ENCODE measurements at places on chromosomes 2 and 18.
A peak's percentile ranks its signal among the peaks of the same experiment; 100 is the strongest.

DNA sequence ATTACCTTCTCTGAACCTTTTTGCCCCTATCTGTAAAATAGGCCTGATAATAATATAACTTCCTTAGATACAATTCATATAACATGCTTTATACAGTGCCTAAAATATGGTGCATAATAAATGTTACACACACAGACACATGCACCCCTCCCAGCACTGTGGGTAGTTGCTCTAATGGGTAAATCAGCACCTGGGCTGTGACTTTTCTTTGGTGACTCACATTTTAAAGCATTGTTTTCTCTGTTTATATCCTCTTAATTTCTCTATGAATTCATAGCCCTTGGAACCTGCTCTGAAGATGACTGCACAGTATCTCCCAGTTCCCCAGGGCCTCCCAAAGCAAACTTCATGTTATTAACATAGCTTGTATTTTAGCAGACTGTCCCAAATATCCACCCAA is 248.2 kb upstream of the TNP1 start:
- DNase-seq = no peak

- DNase-seq = no peak
Observed at GRCh38 chr2:15890936-15891905, 49.1 kb upstream of the MYCN start.

DNA sequence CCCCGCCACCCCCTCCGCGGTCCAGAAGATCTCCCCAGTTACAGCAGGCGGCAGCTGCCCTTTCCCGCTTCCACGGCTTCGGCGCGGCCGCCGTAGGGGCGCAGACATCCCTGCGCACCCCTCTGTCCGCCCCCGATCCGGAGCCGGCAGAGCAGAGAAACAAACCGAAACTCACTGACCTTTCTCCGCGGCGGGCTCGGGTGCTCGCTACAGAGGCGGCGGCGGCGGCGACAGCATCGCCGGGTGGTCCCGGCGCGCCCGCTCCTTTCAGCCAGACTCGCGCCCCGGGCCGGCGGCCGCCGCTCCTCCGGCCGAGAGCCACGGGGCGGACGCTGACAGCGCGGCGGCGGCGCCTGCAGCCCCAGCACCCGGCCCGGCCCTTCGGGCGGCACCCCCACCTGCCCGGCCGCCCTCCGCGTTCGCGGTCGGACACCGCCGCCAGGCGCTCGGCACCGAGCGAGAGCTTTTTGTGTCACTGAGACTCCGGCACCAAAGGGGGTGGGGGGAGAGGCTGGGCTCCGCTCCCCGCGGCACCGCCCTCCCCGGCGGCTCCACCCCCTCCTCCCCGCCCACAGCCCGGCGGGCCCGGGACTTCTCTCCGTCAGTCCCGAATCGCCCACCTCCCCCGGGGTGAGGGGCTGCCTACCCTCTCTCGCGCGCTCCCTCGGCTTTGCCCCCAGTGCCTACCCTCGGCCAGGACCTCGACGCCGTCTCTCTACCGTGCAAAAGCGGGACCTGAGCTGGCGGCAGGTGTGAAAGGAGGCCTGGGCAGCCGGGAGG is 1.4 kb upstream of the RNF152 start:
- DNase-seq = no peak

GRCh38 chr2:96825057-96825456 is 9.0 kb downstream of the CNNM3 start:
- no peak for DNase-seq

DNA sequence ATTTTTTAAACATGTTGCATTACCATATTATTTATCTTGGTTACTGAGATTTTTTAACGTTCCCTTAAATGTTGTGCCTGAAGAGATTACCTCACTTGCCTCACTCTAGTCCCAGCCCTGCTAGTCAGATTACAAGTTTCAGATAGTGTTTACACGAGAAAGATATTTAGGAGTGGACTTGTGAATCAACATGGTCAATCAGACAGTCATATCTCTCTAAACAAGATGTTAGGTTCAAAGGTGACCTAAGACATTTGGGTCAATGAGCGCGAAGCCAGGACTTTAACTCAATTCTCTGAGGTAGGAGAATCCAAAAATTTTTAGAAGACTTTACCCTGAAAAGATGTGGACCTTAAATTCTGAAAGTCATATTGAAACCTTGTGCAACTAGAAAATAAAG is 14.8 kb upstream of the CALCRL start:
- DNase-seq = no peak

DNA sequence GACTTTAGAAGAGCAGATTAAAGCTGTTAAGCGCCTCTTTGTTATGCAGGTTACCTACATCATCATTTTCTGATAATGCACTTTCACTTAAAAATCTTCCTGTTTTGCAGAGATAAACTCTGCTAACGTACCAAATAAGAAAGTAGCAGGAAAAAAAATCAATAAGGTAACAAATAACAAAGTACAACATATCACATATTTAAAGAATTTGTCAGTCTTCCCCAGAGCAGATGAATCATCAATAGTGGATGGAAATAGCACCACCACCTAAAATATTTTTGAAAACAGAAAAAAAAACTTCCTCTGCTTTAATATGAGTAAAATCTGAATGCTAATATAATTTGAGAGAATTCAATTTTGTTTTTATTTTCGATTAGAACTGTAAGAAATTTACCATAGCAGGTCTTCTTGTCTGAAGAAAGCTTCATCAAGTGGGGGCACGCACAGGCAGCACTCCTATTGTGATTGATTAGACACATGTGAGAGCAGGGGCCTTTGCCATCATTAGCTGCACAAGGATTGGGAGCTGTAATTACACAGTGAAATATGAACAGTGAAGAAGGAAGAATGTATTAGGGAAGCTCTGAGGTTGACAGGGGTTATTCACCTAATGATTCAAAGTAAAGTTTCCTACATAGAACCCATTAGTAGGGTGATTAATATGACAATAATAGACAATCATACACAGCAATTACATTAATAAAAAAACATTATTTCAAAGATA is 1279.4 kb downstream of the LRP1B start:
- DNase-seq = no peak

DNA sequence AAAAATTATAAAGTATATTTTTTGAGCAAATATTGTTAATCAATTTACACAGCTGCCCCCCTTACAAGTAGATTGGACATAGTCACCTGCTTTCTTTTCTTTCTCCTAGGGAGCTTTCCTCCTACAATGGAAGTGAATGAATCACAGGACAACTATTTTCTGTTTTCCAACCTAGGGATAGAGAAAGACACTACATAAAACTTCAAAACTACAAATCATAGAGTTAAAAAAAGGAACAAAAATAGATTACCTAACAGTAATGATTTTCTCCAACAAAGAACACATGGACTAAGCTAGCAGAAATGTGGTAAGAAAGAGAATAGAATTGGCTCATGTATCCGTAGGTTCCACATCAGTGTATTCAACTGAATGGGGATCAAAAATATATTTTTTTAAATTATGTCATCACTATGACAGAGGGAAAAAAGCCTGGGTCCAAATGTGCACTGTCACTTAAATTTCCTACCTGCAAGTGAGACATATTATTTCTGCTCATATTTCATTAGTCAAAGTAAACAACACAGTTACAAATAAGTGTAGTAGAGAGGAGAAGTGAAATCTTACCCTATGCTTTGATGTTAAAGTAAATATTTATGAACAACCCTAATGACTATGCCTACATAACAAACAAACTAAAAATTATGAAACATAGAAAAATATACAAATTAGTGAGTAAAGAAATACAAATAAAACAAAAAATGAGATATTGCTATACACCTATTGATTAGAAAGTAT is 756.7 kb downstream of the SOCS6 start:
- no peak for DNase-seq

GRCh38 chr2:19902216-19902740 is 495 bp upstream of the TTC32 start:
- no peak for DNase-seq

GRCh38 chr2:45469314-45470099 is 141.6 kb downstream of the SRBD1 start:
- no peak for DNase-seq

DNA sequence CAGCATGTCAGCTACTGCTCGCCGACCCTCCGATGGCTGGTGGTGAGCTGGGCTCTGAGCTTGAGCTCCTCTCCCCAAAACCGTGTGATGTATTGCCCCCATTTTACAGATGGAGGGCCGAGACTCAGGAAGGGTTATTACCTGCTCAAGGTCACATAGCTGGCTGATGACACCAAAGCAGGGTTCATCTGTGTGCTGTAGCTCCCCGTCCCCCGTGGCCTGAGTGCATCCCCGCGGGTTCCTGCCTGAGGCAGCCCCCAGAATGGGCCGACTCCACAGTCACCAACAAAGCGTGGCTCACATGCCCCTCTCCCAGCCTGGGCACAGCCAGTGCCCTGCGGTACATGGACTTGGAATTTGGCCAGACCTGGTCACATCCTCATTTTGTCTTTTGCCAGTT is 198.6 kb downstream of the TFCP2L1 start:
- no peak for DNase-seq

GRCh38 chr18:68728081-68728700 is 13.3 kb upstream of the TMX3 start:
- DNase-seq = no peak

DNA sequence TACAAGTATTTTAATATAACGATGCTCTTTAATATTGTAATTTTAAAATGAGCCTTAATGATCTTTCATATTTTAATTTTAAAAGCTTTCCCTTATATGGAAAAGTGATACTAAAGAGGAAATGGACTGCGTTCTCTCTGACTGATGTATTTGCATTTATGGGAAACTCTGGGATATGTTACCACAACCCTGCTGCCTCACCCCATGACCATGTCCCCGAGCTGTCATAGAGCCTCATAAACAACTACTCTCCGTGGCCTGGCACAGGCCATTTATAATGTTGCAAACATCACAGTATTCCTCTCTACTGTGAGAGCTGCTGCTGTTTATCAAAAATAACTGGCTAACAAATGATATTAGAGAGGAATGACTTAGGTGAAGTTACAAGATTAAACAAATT is 75.8 kb upstream of the SEC11C start:
- no peak for DNase-seq

GRCh38 chr2:234548695-234549420 is 52.0 kb upstream of the ARL4C start:
- no peak for DNase-seq

GRCh38 chr2:188811522-188811921 is 162.7 kb upstream of the COL3A1 start:
- no peak for DNase-seq

- no peak for DNase-seq
Observed at GRCh38 chr18:65146482-65147021, 604.3 kb upstream of the CDH7 start.

GRCh38 chr2:40680547-40680946 is 228.7 kb upstream of the SLC8A1 start:
- no peak for DNase-seq

GRCh38 chr2:127342101-127342500 is 45.7 kb downstream of the MAP3K2 start:
- DNase-seq = no peak

- DNase-seq = no peak
Observed at GRCh38 chr2:89784960-89785359, 1093.5 kb downstream of the RPIA start.

DNA sequence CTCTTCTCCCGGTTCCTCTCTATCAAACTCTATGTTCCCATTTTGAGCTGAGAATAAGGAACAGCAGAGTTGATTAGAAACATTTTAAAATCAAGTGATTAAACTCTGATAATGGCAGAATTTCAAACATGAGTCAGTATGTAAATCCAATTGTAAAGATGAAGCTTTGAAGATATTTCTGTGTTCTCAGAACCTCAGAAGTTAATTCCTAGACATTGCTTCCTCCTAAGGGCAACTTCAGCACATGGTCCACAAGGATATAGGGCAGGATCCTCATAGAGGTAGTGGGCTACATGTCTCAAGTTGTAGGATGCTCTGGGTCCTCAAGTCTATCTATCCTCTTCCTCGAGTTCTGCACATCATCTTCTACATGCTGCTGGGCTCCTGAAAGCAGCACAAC is 46.3 kb downstream of the QPCT start:
- DNase-seq = no peak

DNA sequence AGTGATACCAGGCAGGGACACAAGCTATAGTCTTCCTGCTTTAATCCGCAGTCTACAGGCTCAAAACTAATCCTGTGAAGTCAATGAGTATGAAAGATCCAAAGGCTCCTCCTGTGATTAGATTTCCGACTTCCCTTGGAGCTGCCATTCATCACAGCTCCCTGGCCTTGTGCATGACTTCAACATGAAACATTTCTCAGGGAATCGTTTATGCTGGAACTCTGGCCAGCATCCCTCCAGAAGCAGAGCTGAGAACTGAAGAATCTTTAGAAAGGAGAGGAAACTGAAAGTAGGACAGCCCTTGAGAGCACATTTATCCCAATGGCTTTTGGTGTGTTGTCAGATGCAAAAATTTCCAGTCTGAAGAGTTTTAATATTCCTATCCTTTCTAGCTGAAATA is 84.3 kb upstream of the SESTD1 start:
- no peak for DNase-seq

DNA sequence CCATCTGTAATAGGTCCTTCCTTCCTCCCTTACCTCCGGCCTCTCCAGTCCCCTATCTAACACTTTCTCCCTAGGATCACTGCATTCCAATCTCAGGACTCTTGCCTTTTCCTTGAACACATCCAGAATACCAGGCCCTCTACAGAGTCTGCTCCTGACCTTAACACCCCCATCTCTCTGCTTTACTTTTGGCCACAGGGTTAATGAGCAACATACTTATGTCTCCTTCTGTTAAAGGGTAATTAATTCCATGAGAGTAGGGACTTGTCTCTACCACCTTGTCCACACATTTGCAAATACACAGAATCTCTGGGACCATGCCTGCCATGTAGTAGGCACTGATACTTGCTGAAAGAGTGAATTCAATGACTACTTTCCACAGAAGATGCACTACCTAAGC is 94.9 kb downstream of the COBLL1 start:
- DNase-seq = no peak

GRCh38 chr2:238254095-238254723 is 14.4 kb upstream of the HES6 start:
- no peak for DNase-seq

GRCh38 chr2:154228566-154229280 is 357.0 kb downstream of the GALNT13 start:
- no peak for DNase-seq

DNA sequence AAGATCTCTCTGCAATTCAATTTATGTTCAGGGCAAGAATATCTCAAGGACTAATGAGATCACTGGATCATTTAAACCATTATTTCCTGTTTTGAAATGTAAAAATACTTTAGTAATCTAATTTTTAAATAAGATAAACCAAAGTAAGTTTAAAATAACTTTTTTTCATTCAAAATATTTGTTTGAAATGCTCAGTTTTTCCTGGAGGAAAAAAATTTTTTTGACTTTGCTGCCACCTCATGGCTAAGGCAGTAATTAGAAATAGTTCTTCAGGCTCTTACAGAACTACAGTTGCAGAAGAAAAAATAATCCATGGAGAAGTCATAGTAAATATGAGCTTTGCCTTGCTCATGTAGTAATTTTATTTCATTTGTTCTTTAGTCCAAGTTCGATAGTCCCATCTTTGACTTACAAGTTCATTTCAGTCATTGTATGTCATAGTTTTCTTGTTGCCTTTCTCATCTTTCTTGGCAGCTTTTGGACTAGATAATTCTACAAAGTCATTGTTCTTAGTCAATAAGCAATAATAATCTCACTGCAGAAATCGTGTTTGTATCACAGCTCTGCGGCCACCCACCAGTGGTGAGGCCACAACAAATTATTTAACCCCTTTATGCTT is 127.4 kb downstream of the DPP4 start:
- DNase-seq = peak; percentile 3

GRCh38 chr2:224038049-224038829 is 847 bp downstream of the SERPINE2 start:
- DNase-seq = no peak
